ENCODE measurements at places on chromosomes 7 and 10.

GRCh38 chr10:74958316-74958715, 131.9 kb downstream of the KAT6B start:
- no peak for DNase-seq

GRCh38 chr10:76925636-76926405, 711.8 kb downstream of the KCNMA1 start:
- no peak for DNase-seq

GRCh38 chr10:110076559-110077318, 69.0 kb downstream of the ADD3 start:
- no peak for DNase-seq

- no peak for DNase-seq
These were observed 32.5 kb downstream of the C10orf143 start for GRCh38 chr10:130078120-130078519.

- DNase-seq: no peak
These were observed 9.4 kb upstream of the GATA3 start for GRCh38 chr10:8044908-8045725.

DNA sequence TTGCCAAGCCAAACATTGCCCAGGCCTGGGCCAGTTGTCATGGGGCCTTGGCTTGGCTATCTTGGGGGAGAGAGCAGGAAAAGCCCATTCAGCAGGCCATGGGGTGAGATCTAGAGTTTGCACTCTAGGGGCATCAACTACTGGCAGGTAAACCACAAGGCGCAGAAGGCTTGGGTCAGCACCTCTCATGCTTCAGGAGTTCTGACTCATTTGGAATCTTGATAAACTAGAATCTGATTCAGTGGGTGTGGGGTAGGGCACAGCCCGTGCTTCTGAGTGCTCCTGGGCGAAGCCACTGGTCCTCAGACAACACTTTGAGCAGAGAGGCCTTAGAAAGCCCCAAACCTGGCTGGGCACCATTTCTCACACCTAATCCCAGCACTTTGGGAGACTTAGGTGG, 81.1 kb downstream of the RGS10 start:
- no peak for DNase-seq

DNA sequence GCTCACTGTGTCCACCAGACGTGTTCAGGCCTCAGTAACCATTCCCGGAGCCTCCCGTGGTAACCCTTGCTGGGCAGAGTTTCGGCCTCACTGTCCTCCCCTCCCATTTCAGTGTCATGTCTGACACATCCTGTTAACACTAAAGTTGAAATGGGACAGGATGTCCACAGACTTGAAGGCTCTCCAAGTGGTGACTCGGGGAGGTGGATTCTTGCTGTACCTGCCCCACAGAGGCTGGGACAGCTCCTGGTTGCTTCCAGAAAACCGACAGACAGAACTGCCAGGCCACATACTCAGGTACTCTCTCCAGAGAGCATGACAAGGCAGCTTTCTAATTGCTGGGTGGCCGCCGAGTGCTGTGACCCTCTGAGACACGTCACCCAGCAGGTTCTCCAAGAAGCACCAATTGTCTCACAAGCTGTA, 17.9 kb upstream of the CYTH3 start:
- no peak for DNase-seq

Measured in mesothelial cell of epicardium (in vitro differentiated cells).